Keratinocyte (primary cell): ENCODE measurements at places on chromosomes 16 and 17.

- DNase-seq: no peak
Observed at GRCh38 chr16:68059804-68060203, 25.4 kb upstream of the NFATC3 start.

DNA sequence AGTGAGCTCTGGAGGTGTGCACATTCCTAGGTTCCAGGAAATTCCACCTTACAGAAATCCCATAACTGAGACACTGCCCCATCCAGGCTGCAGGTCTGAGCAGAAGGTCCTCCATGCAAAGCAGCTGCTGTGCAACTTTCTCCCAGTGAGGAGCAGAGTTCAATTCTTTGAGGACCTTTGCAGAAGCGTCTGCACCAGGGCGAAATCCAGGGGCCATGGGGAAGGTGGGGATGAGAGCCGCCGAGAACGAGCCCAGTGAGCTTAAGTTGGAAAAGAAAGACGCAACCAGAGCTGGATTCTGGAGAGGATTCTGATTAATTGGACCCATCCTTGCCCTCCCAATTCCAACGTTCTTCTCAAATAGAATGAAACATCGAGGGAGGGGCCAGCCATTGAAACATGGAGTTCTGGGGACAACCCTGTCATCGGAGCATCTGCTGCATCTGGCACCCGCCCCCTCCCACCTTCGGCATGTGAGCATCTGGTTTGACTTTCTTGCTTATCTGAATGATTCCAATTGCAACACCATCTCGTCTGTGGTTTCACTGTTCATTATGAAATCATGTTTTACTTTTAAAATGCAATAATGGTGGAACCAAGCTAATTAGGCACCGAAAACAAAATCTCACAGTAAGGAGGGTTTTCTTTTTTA is 190.6 kb upstream of the FOXF1 start:
- DNase-seq: no peak

DNA sequence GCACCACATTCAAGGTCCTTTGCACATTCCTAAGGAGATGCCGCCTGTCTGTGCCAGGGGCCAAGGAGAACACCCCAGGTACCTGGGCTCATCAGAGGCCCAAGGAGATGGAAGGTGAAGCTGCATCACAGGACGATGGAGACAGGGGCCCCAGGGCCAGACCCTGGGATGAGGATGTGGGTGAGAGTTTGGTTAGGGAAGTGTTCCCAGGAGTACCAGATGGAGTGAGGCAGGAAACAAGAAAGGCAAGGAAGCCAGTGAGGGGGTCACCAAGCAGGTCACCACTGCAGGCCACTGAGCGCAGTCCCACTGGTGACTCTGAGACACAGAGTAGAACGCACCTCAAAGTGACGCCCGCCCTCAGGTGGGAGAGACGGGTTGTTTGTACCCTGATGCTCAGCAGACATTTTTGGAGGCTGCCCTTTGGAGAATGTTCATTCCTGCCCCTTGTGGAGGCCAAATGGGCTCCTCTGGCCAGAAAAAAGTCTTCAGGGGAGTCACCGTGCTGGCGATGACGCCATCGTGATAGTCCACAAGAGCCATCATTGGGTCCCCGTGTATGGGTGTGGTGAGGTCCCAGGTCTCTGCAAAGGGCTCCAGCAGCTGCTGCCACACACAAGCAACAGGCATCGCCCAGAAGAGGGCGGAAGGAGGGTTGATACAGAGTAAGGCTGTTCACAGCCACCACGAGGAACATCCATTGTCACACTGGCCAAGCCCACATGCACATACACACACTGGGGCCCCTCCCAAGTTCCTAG is 57.5 kb downstream of the BEAN1 start:
- no peak for DNase-seq

DNA sequence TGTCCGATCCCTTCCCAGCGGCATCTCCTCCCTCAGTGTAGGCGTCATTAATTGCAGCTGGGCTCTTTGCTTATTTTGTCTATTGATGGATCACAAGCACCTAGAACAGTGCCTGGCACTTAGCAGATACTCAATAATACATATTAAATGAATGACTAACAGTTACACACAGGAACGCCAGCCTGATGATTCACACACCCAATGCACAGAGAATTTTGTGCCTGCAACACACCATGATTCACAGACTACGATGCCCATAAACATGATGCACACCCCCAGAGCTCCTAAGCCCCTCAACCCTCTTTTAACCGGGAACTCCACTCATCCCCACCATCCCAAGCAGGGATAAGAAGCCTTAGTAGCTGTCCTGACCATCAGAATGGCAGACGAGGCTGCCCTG is 66.6 kb upstream of the TMEM97 start:
- peak; percentile 40 for DNase-seq

DNA sequence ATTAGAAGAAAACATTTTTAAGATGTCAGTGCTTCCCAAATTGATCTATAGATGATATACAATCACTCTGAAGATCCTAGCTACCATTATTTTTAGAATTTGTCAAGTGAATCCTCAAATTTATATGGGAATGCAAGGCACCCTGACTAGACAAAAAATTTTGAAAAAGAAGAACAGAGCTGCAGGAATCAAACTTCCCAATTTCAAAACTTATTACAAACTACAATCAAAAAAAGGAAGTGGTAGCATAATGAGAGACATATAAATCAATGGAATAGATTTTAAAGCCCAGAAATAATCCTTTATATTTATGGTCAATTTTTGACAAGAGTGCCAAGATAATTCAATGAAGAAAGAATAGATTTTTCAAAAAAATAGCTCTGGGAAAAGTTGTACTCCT is 198.3 kb upstream of the KCNJ16 start:
- DNase-seq: no peak

GRCh38 chr16:4217204-4218131 is 24.4 kb downstream of the SRL start:
- no peak for DNase-seq

DNA sequence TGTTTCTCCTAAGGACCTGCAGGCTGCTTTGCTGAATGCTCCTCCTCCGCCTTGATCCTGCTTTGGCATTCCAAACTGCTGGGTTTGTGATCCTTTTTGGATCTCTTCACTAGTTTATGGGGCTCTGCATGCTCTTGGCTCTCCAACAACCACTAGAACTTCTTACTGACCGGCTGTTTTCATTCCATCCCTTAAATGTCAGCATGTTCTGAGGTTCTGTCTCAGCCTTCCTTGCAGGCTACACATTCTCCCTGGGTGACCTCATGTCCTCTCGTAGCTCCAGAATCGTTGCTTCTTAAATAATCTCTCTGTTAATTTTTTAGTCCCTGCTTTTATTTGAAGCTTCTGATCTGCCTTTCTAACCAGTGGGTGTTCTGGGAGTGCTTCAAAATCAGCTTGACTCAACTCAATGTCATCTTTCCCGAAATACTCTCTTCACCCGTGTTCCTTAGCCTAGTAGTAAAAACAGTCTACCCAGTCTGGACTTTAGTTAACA is 119.0 kb upstream of the HS3ST2 start:
- no peak for DNase-seq

DNA sequence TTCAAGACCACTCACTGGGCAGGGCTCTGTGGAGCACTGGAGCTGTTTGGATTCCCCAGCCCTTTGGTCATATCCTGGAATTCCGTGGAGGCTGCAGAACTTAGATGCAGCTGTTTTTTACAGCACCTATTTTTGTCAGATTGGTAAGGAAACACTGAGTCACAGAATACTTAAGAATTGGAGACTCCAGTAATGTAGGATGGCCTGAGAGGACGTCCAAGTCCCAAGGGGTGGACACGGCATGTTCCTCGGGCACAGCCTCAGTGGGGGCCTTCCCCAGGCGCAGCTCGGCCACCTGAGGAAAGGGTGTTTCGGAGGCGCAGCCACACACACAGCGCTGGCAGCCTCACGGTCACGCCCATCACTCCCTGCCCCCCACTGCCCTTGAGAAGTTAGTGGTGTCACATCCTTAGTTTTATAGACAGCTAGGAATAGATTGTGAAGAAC is 14.8 kb downstream of the PLD6 start:
- no peak for DNase-seq

- no peak for DNase-seq
Observed at GRCh38 chr17:17363638-17364337, 60.6 kb downstream of the NT5M start.

DNA sequence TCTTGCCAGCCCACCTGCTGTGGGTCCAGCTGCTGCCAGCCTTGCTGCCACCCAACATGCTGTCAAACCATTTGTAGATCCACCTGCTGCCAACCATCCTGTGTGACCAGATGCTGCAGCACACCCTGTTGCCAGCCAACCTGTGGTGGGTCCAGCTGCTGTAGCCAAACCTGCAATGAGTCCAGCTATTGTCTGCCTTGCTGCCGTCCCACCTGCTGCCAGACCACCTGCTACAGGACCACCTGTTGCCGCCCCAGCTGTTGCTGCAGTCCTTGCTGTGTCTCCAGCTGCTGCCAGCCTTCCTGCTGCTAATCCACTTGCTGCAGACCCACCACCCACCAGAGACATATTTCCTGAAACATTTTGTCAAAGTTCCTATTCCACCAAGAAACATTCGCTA is 641 bp downstream of the KRTAP9-1 start:
- no peak for DNase-seq

- DNase-seq: no peak
Observed at GRCh38 chr17:58269557-58270291, 11.0 kb downstream of the MPO start.

GRCh38 chr17:49437696-49438435 is 23.2 kb upstream of the PHB1 start:
- DNase-seq: no peak

DNA sequence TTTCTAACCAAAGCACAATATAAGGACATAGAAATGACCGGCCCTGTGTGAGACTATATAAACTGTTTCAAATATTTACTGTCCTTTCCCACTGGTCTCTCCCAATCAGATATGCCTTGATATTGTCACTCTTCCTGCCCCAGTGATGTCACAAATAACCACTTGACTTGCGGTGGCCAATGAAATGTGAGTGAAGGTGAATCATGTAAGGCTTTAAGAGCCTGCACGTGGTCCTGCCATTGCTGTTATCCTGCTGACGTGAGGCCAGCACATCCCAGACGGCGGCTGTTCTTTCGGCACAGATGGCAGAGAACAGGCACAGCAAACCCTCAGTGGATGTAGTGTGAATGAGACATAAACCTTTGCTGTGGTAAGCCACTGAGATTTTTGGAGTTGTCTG is 5.4 kb upstream of the KLHL11 start:
- DNase-seq: no peak

DNA sequence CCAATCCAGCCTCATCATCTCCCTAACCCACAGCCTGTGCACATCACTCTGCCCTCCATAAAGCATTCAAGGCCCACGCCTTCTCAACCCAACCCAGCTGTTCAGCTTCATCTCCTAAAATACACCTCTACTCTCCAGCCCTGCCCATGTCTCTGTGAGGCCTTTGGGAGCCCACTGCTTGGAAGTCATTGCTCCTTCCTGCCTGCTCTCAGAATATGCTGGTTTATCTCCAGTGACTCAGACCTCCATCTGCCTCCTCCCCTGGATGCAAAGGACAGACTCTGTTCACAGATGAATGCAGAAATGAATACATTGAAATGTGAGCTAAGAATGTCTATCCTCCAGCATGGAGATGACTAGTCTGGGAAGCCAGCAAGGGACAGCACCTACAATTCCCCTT is 19.0 kb downstream of the KCNG4 start:
- no peak for DNase-seq

DNA sequence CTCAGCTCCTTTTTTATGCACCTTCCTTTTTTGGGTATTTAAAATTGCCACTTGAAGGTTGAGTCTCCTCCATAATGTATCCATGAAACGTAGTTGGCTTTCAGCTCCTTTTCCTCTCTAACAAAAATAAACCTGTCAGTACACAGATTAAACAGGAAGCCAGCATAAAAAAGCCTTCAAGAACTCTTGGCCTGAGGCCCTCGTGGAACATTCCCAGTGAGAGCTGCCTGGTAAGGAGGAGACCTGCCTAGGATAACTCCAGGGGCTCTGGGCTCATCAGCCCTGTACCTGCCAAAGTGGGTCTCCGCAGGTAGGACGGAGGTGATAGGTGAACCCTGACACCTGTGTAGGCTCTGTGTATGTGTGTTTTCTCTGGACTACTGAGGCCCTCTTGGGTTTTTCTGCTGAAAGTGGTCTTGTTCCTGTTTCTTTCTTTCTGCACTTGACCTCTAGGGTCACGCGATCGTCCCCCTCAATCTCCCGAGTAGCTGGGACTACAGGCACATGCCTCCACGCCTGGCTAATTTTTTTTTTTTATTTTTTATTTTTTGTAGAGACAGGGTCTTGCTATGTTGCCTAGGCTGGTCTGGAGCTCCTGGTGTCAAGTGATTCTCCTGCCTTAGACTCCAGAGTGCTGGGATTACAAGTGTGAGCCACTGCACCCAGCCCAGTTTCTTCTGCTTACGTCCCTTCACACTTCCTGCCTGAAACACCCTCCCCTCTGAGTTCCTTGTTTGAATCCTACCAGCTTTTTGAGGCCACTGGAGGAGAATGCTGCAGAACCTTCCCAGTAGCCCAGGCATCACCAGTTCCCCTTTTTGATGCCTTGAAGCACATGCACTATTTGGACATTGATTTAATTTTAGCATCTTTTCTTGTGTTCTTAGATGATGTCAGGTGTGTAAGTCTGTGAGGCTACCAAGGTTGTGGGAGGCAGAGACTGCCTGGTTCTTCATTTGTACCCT is 9.8 kb downstream of the PGS1 start:
- DNase-seq: no peak

DNA sequence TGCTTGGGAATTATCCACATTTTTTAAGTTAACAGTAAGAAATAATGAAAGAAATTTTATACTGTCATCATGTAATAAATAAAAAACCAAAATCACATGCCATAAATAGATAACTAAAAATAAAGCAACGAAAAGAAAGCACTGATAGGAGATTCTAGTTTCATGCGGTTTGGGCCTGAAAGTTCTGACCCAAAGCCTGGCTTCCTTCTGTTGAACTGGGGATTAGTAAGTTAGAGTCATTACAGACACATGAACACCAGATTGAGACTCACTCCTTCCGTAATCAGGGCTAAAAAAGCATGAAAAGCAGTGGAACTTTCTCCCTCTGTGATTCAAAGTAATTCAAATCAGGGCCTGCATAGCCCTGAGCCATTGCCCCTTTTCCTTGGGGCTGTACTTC is 13.2 kb upstream of the SLC6A2 start:
- DNase-seq: no peak

DNA sequence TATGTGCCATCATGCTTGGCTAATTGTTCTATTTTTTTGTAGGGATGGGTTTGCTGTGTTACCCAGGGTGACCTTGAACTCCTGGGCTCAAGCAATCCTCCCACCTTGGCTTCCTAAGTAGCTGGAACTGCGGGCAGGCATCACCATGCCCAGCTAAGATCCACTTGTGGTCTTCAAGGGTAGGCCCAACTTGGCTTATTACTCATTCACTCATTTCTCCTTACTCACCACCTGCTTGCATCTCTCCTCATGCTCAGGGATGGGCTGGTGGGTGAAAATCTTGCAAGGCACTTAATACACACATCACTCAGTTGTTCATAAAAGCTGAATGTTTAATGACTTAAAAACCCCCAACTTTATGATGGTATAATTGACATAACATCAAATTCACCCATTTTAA is 207.8 kb downstream of the SHISA9 start:
- no peak for DNase-seq

- DNase-seq: no peak
Observed at GRCh38 chr17:82979718-82980117, 99.7 kb upstream of the METRNL start.
